ENCODE measurements at places on chromosomes 3 and 15.
A peak's percentile ranks its signal among the peaks of the same experiment; 100 is the strongest.

DNA sequence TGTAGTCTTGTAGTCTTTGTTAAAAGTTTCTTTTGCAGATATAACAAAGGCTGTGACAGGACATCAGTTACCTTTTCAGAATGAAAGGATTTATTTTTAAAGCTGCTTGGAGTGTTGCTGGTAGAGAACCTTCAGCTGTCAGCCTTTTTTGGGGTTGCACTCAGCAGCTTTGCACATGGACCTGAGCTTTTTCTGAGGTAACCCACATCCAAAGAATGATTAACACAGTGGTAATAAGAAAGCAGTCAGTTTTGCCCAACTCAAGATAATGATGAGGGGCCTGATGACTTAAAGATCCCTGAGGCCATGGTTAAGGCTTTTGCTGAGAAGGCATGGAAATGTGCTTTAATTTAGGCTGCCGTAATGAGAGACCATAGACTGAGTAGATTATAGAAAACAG is 1042.7 kb downstream of the PLOD2 start:
- DNase-seq = no peak

DNA sequence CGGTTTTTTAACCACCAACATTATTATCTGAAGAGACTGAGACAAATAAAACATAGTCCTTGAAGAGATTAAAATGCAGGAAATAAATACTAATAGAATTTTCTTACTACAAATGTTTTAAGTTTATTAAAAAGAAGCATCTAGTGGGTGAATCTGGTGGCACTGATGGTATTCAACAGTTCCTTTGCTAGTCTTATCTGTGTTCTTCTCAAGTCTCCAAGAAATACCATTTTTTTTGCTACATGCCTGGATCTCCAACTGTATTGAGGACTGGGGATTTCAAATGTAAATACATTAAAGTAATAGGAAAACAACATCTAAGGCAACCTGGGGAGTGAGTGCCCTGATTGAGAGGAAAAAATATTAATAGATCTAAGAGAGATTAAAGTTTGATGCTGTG is 21.9 kb downstream of the THOC7 start:
- DNase-seq = no peak

DNA sequence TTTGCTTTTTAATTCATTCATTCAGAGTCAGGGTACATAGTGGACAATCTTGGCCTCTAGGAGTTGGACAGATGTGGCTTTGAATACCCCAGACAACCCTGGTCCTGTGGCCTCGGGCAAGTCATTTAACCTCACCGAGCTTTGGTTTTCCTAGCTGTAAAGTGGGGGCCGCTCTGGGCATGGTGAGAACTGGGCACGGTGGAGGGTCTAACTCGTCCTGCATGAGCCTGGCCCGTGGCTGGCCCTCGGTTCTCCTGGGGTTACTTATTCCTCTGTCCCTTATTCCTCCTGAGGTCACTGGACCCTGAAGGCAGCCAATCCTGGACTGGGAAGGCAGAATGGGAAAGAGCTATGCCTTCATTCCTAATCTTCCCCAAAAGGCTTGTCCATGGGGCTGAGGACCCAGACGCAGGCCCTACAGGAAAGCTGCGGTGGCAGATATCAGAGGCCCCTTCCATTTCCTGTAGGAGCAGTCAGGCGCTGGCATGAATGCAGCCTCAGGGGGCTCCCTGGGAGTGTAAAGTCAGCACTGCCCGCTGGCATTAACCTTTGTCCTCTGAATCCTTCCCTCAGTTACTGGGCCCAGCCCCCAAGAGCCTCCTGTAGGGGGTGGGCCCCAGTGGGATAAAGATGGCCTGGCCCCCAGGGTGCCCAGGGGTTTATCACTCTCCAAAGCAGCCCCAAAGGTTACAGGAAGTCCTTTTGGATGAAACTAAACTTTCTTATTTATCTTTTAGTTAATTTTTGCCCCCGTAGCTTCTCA is 17.9 kb upstream of the SEC13 start:
- DNase-seq = no peak

GRCh38 chr15:84736375-84736774 is 12.0 kb upstream of the ZNF592 start:
- DNase-seq = no peak

DNA sequence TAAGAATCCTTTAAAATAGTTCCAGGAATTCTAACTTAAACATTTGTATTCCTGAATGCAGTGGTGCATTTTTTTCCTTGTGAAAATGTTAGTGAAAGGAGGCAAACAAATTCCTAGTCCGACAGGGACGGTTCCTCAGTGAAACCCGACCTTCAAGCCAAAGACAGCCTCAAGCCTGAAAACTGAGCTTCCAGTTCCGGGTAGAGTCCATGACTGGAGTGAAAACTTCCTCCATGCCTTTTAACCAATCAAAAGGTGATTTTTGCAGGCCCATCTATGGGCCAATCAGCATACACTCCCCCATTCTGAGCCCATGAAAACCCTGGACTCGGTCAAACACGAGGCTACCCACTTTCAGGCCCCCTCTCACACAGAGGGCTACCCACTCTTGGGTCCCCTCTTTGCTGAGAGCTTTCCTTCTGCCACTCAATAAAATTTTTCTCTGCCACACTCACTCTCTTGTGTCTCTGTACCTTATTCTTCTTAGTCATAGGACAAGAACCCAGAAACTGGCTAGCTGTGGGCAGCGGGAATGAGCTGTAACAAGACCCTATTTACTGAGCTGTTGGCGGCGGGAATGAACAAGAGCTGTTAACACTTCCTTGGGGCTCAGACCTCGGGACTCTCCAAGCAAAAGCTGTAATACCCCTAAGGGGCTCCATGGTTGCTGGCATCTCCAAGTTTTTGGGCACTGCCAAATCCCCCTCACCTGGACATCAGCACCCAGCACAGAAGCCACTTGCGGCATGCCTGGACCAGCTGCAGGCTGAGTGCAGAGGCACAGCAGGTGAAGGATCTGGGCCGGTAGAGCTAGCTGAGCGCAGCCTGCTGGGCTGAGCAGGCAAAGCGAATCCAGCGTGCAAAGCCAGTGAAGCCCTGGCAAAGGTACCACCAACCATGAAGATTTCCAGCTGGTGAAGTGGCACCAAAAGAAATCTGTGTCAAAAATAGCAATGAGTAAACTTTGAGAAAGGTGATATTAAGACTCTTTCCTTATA is 598.8 kb downstream of the MCTP2 start:
- no peak for DNase-seq

- DNase-seq = no peak
Observed at GRCh38 chr3:40766396-40766795, 241.6 kb downstream of the ZNF621 start.

- no peak for DNase-seq
Observed at GRCh38 chr3:123655400-123655799, 70.5 kb upstream of the HACD2 start.

- no peak for DNase-seq
Observed at GRCh38 chr15:50883903-50884302, 24.6 kb upstream of the AP4E1 start.

- DNase-seq = peak; percentile 18
Observed at GRCh38 chr3:181796641-181797040, 84.9 kb downstream of the SOX2 start.

DNA sequence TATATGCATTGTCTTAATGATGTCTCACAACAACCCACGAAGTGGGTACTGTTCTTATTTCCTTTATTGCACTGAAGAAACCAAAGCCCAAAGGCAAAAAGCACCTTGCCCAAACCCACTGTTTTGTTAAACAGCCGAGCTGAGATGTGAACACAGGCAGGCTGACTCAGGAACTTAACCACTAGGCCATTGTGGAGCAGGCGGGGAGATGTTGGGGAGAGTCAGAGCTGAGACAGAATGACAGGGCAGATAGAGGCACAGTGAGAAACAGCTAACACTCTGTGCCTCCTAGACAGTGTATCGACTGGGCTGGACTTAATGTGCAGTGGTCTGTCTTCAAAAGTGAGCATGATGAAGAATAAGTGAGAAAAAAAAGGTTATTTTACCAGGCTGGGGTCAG is 56.5 kb downstream of the RPLP1 start:
- no peak for DNase-seq

DNA sequence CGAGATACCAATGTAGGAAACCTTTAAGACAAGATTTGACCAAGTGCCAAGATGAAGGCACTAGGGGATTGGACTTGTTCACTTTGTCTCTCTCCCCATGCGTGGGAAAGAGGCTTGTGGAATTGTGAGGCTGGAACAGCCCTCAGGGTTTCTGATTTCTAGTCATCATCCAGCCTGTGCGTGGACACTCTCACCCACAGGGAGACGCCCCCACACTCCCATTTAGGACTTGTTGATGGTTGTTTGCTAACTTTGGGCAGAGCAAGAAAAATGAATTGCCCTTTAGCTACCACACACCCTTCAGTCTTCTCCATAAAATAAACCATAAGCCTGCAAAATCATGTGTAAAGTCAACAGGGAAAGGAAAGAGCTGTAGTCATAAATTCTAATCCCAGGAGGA is 18.4 kb downstream of the ACKR2 start:
- DNase-seq = no peak

DNA sequence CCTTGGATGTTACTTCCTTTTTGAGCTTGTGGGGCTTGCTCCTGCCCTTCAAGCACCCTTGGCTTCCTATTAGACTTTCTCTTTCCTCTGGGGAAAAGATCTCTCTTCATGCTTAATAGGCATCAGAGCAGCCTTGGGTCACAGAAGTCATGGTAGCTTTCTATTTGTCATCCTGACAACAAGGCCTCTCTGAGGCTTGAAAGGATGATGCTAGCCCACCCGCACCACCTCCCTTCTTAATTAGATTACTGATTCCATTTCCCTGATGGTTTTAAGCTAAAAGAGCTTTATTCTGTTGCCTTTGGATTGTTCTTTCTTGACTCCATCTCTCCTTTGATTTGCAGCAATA is 435.5 kb upstream of the TPM1 start:
- no peak for DNase-seq

- no peak for DNase-seq
Observed at GRCh38 chr3:195003006-195003892, 267.7 kb downstream of the XXYLT1 start.

- DNase-seq = peak; percentile 11
Observed at GRCh38 chr3:22862111-22862510, 341.0 kb upstream of the UBE2E2 start.

DNA sequence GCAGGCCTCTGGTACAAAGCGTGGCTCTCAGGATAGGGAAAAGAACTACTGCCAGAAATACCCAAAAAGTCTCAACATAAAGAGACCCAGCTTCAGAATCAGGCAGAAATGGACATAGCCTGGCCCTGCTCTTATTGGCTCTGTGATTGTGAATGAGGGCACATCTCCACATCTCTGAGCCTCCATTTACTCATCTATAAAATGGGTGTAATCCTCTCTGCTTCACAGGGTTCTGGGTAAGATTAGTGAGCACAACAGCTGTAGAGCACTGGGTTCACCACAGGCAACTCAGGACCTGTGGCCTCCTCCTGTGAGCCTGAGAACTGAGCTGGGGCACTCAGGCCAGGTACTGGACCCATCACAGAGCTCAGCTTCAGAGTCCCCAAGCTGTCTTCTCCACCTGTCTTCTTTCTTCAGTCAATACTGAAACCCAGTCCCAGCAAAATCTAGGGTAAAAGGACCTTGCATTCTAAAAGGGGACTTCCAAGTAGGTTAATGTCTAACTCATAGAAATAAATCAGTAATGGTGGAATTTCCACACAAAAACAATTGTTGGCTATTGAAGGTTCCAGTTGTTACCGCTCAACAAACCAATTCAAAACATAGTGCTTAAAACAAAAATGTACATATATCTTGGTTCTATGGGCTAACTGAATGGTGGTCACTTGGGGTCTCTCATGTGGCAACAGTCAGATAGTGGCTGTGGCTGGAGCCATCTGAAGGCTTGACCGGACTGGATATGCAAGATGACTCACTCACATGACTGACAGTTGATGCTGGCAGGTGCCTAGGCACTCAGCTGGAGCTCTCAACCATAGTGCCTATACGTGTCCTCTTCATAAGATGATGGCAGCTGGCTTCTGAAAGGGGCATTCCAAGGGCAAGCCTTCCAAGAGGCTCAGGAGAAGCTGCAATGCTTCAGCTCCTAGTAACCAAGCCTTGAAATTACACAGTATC is 47.3 kb downstream of the TRIM42 start:
- no peak for DNase-seq

- DNase-seq = no peak
Observed at GRCh38 chr3:30679045-30679444, 72.6 kb downstream of the TGFBR2 start.

DNA sequence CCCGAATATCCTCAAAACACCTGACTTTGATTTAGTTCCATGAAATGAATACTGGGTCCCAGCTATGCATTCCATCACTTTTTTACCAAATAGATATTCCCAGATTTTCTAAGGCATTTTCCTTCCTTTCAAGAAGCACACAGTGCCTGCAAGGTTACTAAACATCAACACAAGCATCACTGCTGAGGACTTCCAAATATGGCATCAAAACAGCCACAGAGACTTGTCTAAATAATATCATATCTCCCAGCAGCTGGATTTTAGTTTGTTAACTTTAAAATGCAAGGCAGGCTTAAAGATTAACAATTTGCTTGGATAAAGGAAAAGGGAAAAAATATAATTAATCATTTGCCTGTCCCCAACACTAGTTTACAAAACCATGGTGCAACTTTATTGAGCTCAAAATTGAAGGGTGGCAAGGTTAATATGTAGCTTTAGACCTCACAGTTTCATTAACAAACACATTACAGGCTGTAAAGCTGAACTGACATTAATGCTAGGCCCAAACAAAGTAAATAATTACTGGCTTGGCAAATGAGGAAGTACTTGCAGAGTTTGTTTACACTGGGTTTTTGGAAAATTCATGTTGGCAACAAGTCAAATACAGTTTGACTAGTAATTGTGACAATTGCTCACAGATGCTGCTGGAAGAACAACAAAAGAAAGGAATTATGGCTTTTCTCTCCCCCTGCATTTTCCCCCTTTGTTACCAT is 401.7 kb upstream of the CDIN1 start:
- DNase-seq = no peak

DNA sequence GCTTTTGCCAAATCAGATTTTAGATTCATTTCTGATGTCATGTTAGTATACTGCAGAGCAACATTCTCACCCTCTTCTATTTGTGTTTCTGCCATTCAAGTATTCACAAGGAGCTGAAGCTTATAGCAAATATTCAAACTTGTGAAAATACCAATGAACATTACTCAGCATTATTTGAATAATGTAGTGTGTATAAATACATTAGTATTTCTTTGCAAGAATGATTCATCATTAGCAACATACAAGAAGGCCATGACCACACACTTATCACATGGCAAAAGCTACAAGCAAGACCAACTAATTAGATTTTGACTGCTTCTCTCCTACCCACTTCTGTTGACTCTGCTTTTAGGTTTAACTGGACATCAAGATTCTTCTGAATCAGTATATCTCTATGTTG is 124.9 kb downstream of the IGSF11 start:
- DNase-seq = no peak

Data from NT2/D1 (cell line).